ENCODE measurements at places on chromosomes 5 and 9.

GRCh38 chr9:36407122-36407723 is 7.2 kb upstream of the RNF38 start:
- DNase-seq, result peak; percentile 72

GRCh38 chr9:76200745-76201144 is 193.5 kb downstream of the RFK start:
- DNase-seq, result peak; percentile 56

- DNase-seq, result no peak
Measured at GRCh38 chr5:53418826-53419658, 61.4 kb upstream of the FST start.

DNA sequence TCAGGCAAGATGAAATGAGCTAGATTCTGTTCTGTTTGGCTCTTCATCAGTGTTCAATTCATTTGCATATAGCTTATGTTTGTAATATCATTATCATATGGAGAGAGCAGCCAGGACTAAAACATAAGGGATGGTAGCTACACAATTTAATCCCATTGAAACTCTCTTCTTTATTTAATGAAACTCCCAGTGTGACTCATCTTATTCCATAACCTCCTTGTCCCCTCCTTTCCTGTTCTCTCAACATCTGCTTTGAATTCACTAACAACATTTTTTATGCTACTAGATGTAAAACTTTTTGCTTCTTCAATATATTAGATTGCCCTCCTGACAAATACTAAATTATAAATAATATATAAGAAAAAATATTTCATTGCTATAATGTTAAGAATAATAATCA is 1823.4 kb downstream of the MAT2B start:
- no peak for DNase-seq

- no peak for DNase-seq
Measured at GRCh38 chr5:137488516-137488915, 10.6 kb downstream of the SPOCK1 start.

- no peak for DNase-seq
Measured at GRCh38 chr5:144913661-144914060, 743.0 kb downstream of the KCTD16 start.

- peak; percentile 99 for DNase-seq
Measured at GRCh38 chr5:32312595-32313332, at the start of gene MTMR12. Gene MTMR12, minus strand, starts transcription at chr5:32312939. Its CDS starts 101 bp downstream, at chr5:32312838.

GRCh38 chr9:135602789-135603481 is 36.4 kb downstream of the GLT6D1 start:
- no peak for DNase-seq

GRCh38 chr5:128118214-128118613 is 34.6 kb downstream of the SLC12A2 start:
- no peak for DNase-seq

- DNase-seq, result no peak
Measured at GRCh38 chr9:127705577-127706379, 1.0 kb upstream of the CFAP157 start.

DNA sequence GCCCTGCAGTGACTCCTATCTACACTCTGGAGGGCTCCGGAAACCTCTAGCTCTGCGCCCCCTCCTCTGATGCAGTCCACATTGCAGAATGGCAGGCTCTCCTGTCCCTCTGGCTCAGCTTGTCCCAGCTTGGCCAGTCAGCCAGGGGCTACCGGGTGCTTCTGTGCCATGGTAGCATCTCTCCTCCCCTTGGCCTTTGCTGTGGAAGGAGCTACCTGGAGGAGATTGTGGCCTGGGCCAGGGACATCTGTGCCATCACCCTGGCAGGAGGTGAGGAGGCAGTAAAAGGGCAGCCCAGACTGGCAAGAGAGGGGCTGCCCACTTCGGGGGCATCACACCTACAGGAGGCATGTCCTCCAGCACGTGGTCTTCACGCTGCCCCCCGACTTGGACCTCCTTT is 38.1 kb upstream of the FCN1 start:
- DNase-seq, result no peak

- no peak for DNase-seq
Measured at GRCh38 chr9:73270967-73271721, 119.5 kb downstream of the ANXA1 start.

DNA sequence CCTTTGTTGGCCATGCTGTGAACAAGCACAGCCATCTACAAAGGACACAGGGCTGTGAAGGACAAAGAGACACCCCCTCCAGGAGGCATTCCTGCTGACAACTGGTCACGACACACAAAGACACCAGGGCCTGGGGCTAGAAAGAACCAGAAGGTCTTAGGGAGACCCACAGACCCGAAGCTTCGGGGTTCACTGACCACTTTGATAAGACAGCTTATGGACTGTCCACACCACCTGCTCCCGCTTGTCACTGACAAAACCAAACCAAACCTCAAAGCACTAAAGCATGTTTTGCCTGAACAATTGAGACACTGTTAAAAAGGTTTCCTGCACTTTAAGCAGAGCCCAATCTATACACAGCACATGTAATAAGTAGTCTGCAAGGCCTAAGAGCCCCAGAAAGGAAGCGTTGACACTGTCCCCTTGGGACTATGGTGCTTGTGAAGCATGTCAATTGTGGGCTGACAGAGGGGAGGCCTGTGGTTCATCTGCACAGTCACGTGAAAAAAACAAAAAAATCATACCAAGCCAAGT is 185.0 kb downstream of the GAPVD1 start:
- DNase-seq, result peak; percentile 60

DNA sequence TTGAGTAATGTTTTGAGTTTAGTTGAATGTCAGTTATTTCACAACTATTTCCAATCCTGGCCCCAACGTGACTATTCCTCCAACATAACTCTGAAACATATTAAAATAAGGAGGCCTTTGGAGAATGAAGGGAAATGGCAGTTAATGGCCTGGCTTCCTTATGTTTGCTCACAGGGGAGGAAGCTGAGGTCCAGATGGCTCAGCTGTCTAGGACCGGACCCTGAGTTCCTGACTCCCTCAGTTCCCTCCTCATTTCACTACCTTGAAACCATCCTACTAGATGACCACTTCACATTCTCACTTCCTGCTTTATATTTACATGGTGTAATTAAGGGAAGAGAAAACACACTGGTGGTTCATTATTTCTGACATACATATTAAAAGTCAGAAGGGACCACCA is 6.6 kb downstream of the OTULINL start:
- DNase-seq, result no peak

GRCh38 chr5:59125011-59125961 is 542.4 kb downstream of the RAB3C start:
- no peak for DNase-seq

DNA sequence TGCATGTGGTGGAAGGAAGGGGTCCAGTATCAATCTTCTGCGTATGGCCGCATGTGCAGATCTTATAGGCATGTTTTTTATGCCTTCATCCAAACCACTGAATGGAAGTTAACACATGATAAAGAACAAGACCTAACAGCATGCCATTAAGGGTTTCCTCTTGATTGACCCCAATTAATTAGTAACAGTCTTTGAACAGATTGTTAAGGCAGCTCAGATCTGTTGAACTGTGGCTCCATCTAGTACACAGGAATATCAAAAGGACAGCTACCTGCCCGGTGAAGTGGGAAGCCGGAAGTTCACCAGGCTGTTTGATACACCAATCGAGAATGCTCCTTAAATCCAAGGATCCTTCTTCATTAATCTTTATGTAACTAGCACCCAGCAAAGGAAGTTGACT is 159.9 kb upstream of the ADAMTS16 start:
- no peak for DNase-seq

- no peak for DNase-seq
Measured at GRCh38 chr5:32710550-32711361, at the start of gene NPR3. Gene NPR3, plus strand, starts transcription at chr5:32711321. Its CDS starts 456 bp downstream, at chr5:32711777.

- no peak for DNase-seq
Measured at GRCh38 chr9:73050065-73050816, 97.4 kb upstream of the ALDH1A1 start.

GRCh38 chr5:36662291-36662851 is 56.0 kb downstream of the SLC1A3 start:
- DNase-seq, result no peak

DNA sequence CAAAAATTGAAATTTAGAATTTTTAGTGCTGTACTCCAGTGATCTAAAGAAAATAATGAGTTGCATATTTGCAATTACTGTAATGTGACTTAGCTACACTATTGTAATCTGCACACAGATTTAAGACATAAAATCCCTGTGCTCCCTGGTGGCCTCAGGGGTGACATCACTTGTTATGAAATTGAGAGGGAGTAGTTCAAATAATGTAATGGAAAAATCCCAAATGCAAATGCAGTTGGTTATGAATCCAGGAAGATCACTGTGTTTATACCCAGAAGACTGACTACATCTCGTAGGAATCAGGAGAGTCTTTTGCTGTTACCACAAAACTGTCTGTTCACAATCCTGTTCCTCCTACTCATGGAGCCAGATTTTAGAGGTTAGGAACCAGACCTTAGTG is 178.7 kb upstream of the FBXL17 start:
- DNase-seq, result no peak

DNA sequence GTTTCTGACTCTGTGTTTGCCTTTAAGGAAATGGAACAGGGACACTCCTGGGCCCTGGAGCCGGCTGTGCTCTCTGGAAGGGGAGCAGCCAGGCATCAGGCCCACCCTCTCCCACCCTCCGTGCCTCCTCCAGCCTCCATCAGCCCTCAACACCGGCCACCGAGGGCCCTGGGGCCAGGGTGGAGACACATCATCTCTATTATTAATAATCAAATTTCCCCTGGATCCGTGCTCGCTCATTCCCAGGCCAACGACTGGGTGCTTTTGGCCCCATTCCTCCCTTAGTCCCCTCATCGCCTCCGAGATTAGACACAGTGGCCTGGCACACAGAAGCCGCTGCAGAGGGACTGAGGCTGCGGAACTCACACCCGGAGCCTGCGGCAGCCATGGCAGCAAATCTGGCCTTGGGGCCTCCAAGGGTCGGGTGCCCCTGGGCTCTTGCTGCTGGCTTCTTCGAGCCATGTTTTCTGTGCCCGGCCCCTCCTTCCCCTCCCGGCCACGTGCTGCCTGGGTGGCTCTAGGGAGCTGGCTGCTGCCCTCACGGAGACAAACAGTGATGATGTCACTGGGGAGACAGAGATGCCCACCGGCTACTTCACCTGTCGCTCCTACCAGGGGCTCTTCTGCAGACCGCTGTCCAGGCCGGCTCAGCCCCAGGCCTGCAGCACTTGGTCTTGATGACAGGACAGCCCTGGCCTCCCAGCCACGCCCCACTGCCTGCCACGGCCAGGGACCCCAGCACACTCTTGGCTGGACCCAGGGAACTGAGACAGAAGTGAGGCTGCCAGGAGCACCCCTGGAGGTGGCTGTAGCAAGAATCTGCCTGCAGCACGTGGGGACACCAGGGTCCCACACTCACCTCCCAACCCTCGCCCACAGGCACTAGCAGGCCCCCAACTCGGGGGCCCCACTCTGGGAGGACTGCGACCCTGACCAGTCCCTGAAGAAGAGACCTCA is 76.6 kb upstream of the PPP1R26 start:
- DNase-seq, result no peak

- DNase-seq, result no peak
Measured at GRCh38 chr9:133581011-133581410, 28.2 kb downstream of the FAM163B start.

GRCh38 chr9:23686896-23687295 is 139.1 kb downstream of the ELAVL2 start:
- DNase-seq, result no peak

DNA sequence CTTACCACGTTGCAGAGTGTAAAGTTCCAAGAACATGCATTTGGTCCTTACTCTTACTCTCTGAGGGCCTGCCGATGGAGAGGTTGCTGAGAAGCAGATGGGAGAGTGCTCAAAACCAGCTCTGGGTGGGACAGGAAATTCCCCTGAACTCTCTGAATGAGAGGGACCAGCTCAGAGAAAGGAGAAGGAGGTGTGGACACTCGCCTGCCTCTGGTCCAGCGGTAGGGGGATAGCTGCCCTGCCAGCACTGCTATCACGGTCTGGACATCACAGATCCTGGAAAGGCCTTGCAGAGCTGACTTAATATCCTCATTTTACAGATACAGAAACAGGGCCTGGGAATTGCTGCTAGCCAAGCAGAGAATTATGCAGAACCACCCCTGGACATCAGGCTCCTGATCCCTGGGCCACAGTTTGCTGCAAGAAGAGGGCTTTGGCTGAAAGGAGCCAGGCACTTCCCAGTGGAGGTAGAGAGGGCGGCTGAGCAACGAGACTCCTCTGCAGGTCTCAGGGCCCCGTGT is 4.9 kb downstream of the TRAF1 start:
- no peak for DNase-seq

- no peak for DNase-seq
Measured at GRCh38 chr9:89116064-89116804, 62.4 kb downstream of the SHC3 start.

DNA sequence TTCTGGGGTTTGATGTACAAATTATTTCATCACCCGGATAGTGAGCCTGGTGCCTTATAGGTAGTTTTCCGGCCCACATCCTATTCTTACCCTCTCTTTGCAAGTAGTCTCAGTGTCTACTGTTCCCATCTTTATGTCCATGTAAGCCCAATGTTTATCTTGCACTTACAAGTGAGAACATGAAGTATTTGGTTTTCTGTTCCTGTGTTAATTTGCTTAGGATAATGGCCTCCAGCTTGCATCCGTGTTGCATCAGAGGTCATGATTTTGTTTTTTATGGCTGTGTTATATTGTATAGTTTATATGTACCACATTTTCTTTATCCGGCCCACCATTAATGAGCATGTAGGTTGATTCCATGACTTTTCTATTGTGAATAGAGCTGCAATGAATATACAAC is 136.5 kb downstream of the PRR16 start:
- DNase-seq, result no peak

- no peak for DNase-seq
Measured at GRCh38 chr9:127181315-127181580, 58.8 kb upstream of the ANGPTL2 start.

DNA sequence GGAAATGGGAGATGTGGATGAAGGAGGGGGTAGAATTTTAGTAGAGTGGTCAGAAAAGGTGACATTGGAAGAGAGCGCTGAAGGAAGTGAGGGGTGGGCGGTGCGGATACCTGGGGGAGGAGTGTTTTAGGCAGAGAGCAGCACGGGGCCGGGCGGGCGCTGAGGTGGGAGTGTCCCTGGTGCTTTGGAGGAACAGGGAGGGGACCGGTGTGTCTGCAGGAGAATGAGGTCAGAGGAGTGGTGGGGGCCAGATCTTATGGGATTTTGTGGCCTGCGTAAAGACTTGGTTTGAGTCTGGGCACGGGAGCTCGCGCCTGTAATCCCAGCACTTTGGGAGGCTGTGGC is 5.8 kb upstream of the PSD2 start:
- DNase-seq, result no peak

DNA sequence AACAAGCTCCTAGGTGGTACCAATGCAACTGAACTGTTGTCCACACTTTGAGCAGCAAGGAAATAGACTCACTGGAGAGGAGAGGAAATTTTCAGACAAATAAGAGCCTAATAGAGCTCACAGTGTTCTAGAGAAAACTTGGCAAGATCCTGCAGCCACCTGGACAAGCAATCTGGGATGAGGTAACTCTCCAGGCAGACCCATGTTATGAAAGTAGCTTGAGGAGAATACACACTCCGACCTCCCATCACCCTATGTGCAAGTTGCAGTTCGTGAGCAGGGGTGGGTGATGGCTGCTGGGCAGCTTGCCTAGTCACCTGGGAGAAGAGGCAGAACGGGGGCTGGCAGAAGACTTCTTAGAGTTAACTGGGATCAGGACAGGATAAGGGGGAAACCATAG is 102.2 kb downstream of the KLF4 start:
- no peak for DNase-seq

GRCh38 chr5:10501554-10502075 is 59.9 kb downstream of the ROPN1L start:
- no peak for DNase-seq

- no peak for DNase-seq
Measured at GRCh38 chr5:69312459-69313160, 20.0 kb downstream of the CCDC125 start.
